ENCODE measurements at places on chromosomes 11 and 22. TPM values are rescaled to one million over a fixed set of nuclear protein-coding genes. Genes with fewer than 3 reads are reported as not detected.

DNA sequence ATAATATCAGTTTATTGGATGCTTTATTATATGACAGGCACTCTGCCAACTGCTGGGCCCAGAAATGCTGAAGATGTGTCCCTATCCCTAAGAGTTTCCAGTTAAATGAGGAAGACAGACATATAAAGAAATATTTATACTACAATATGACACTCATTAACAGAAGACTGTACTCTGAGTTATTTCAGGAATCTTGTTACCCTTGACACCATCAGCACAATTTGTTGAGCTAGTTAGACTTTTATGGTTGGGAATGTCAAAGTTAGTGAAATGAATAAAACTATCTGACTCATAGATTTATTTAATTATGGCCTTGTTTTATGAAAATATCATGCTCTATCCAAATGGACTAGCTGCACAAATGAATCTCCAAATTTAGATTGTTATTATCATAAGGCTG lies 25.6 kb upstream of the MSANTD4 start:
- DNase-seq, result no peak

DNA sequence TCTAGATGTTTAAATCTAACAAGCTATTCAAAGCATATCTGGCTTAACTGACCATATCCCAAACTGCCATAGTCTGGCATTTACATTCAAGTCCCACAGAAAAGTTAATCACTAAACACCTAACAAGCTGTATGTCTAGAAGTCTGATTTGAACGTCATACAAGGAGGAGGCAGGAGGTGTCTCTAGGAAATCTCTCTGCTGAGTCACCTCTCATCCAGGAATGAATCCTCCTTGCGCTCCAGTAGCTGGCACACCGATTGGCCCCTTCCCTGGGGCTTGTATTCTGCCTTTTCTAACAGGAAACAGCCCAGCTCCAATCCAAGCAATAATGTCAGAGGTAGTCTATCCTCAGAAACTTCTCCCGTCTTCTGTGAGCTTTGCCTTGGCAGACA lies 31.8 kb downstream of the FEZ1 start:
- DNase-seq, result no peak

DNA sequence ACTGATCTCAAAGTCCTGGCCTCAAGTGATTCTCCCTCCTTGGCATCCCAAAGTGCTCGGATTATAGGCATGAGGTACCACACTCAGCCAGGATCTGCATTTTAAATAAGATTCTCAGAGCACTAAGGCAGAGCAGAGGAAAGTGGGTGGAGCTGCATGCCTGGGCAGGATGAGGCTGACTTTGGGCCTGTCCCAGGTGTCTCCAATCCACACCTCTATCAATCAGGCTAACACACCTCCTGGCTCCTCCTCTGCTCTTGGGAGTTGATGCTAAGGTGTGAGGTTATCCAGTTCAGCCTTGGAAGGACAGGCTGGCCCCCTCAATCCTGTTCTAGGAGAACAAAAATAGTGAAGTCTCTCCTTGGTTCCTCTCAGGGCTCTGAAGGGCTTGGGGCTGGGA lies 30.2 kb upstream of the P2RY2 start:
- DNase-seq, result no peak

DNA sequence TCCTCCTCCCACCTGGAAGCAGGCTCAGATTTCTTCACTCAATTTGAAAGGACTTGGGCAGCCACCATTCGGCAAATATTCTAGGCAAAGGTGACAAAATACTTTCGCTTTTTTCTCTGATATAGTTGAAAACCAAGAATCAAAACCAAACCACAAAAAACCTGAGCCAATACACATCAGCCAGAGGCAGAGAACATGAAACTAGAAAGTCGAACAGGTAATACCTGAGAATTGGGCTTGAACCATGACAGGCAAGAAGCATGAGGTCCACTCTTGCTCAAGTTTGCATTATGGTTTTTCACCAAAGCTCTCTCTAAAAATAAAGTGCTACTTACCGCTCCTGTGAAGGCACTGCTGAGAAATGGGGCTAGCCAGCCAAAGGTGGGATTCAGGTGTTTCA lies 26.2 kb upstream of the LDLRAD3 start:
- DNase-seq, result no peak

DNA sequence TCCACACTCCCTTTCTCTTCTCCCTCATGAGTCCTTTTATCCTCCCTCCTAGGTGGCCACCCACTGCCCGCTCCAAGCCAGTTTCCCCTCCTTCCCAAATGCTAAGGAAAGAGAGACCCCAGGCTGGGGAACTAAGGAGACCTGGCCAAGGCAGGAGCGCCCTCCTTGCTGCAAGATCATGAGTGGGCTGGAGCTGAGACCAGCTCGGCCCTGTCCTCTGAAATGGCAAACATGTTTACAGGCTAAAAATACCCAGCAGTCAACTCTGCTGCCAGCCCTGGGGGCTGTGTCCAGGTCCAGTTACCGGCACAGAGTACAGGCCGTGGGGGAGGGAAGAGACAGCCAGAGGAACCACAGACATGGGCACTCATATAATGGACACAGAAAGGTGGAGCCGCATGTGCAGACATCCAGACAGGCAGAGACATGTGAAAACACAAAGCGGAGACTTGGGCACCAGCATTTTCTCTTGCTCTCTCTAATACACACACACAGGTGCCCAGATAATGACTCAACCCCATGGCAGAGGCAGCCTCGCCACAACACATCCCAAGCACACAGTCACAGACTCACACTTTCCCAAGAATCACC lies 1.2 kb upstream of the AHNAK start:
- no peak for DNase-seq

- DNase-seq, result no peak
Measured at GRCh38 chr22:27639248-27640086, 162.1 kb downstream of the MN1 start.

DNA sequence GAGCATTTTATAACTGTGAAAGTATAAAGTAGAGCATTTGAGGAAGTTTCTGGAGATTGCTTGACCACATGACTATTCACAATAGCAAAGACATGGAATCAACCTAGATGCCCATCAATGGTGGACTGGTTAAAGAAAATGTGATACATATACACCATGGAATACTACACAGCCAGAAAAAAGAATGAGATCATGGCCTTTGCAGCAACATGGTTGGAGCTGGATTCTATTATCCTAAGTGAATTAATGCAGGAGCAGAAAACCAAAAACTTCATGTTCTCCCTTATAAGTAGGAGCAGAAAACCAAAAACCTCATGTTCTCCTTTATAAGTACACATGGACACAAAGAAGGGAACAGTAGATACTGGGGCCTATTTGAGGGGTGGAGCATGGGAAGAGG lies 30.3 kb downstream of the UVRAG start:
- no peak for DNase-seq

DNA sequence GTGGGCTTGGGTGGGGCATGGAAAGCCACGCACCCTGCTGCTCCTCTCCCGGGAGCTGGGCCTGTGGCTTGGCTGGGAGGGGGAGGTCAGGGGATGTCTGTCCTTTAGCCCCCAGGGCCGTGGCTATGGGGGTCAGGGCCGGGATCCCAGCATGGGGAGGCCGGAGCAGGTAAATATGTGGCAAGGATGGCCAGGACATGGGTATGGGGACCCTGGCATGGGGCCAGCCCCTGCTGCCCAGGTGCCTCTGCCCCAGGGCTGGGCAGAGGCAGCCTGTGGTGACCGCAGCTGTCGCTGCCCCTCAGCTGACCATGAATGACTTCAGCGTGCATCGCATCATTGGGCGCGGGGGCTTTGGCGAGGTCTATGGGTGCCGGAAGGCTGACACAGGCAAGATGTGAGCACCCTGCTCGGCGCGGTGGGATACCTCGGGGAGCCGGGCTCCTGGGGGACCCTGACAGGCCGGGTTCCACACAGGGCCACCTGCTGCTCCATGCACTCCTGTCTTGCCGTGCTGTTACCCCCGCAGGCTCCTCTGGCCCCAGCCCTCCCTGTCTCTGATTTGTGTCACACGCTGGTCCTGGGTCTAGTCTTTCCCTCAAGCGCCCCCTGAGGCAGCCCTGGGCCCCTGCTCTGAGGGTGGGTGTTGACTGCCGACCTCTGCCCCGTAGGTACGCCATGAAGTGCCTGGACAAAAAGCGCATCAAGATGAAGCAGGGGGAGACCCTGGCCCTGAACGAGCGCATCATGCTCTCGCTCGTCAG lies 8.1 kb upstream of the ANKRD13D start:
- no peak for DNase-seq

The OR51E2 gene
- not detected for total RNA-seq

DNA sequence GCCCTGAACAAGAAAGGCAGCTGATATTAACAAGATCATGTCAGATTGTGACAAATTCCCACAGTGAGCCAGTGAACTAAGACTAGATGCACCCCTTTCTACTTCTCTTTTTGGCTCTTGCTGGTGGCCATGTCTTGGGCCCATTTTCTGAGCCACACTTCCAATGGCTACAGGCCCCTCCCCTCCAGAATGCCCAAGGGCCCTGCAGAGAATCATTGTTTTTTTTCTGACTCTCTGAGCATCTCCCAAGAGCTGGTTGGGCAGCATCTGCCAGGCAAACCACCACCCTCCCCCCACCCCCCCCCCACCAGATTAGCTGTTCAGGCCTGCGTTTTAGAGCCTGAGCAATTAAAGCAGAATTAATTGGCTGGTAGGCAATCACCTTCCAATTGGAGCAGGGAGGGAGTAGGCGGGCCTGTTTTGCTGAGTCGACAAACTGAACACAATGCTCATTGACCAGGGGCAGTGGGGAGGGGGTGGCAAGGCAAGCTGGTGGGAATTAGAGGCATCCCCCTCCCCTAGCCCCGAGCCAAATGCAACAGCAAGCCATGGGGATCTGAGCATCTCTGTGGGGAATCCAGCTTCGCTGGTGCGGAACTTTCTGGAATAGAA lies 541.4 kb downstream of the MN1 start:
- DNase-seq, result no peak

- DNase-seq, result no peak
Measured at GRCh38 chr11:80343436-80343835, 902.6 kb upstream of the TENM4 start.

- DNase-seq, result no peak
Measured at GRCh38 chr22:21593406-21594232, 26.1 kb downstream of the UBE2L3 start.

DNA sequence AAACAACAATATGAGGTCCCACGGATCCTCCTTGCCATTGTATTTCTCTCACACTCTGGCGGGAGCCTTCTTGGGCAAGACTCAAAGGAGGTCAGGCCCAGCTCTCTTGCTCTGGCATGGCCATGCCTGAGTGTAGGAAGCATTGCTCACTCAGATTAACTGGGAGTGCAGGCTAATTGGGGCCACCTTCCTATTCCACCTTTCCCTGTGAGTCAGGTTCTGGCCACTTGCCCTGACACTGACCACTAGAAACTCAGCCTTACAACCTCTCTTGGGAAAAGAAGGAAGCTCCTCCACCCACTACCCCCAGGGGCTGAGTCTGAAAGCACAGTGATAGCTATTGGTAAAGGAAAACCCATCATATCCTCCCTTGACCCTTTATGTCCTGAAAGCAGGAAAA lies 121.8 kb upstream of the NTM start:
- DNase-seq, result no peak

DNA sequence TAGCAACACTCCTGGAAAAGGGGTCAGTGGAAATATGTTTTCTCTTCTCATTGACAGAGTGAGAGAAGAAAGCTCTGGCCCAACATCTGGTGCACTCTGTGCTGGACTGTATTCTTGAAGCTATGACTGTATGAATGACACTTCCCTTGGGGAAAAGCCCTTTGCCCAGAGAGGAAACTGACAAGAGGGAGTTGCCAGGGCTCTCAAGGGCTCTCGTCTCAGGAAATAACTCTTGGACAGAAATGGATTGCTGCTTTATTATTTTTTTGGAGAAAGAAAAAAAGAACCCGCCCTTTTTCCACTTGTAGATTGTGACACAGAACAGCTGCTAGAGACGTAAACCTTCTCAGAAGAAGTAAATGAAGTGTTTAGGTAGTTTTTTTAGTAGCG lies 11.4 kb downstream of the ETS1 start:
- no peak for DNase-seq

GRCh38 chr11:108752297-108752751 lies 87.5 kb downstream of the DDX10 start:
- DNase-seq, result no peak

DNA sequence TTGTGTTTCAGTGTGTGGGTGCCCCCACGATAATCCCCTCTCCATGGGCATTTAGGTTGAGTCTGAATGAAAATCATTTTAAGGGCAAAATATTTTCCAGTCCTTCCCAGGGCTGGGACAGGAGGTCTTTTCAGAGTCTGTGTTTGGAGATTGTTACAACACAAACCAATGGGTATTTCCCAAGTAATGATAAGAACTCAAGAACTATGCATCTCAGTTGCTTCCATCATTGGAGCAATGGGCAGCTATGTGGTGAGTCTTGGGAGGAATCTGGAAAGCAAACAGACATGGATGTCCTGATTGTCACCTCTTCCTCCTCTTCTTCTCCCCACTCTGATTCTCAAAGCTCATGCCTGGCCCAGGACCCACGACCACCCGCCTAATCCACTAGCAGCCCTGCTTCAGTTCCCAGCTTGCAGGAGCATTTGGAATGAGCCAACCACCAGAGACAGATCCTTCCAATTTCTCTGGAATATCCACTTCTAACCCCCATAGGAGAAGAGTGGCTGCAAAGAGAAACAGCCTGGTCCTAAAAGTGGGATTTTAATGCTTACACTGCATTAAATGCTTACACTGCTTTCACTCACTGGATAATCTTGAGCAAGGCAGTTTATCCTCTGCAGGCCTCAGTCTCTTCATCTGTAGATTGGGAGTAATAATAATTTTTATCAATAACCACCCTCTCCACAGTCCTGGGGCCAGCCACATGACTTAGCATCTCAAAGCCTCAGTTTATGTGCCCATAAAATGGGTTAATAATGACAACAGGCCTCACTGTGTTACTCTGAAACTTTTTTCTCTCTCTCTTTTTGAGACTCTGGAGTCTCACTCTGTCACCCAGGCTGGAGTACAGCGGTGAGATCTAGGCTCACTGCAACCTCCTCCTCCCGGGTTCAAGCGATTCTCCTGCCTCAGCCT lies 404.3 kb downstream of the MN1 start:
- no peak for DNase-seq

GRCh38 chr22:39648630-39648950 lies 78.0 kb downstream of the CACNA1I start:
- no peak for DNase-seq

The PANX2 gene
- total RNA-seq, result 0.32 TPM

The NCF4 gene
- total RNA-seq, result 23.6 TPM
